ENCODE measurements at places on chromosomes 11 and 22.
A peak's percentile ranks its signal among the peaks of the same experiment; 100 is the strongest.

- no peak for DNase-seq
These were observed 64.7 kb downstream of the BDNF start for GRCh38 chr11:27635567-27636037.

DNA sequence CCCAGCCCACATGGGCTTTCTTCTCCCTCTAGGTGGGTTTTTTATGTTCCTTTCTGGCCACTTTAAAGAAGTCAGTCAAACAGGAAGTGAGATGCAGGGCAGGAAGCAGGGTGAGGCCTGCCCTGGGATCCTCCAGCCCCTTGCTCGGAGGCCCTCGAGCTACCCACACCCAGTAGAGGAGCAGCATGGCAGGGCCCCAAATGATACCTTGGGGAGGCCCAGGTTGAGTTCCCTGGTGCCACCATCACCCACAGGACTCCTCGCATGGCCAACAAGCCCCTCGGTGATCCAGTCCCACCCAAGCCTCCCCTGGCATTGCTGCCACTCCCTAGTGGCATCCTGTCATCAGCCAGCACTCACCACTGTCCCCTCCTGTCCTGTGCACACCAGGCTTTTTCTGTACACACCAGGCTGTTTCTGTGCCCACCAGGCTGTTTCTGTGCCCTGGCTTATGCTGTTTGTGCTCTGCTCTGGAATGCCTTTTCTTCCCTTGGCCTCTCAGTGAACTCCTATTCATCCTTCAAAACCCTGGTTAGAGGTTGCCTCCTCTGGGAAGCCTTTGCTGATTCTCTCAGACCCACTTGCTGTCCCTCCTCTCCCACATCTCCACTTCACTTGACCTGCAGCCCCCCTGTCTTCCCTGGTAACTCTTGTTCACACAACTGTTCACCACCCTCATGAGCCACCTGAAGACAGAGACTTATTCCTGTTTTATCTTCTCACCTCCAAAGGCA, 3.1 kb upstream of the PTGDR2 start:
- no peak for DNase-seq

DNA sequence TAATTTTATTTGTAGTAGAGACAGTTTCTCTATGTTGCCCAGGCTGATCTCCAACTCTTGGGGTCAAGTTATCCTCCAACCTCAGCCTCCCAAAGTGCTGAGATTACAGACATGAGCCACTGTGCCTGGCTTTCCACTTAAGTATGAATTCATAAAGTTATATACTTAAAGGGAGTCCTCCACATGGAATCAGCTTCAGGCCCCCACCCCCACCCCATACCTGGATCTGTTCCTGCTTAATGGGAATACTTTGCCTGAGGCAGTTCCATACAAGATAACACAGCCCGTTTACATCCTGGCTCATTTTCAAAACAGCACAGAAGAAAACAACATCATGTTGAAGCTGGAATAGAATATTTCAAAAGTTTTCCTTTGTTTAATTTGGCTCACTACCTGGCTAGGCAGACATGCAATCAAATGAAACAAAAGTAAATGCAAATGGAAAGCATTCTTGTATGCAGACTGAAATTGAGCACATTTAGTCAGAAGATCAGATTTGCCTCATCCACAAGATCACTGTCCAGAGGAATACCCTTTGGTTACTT, 82.4 kb downstream of the FAT3 start:
- DNase-seq, result no peak

DNA sequence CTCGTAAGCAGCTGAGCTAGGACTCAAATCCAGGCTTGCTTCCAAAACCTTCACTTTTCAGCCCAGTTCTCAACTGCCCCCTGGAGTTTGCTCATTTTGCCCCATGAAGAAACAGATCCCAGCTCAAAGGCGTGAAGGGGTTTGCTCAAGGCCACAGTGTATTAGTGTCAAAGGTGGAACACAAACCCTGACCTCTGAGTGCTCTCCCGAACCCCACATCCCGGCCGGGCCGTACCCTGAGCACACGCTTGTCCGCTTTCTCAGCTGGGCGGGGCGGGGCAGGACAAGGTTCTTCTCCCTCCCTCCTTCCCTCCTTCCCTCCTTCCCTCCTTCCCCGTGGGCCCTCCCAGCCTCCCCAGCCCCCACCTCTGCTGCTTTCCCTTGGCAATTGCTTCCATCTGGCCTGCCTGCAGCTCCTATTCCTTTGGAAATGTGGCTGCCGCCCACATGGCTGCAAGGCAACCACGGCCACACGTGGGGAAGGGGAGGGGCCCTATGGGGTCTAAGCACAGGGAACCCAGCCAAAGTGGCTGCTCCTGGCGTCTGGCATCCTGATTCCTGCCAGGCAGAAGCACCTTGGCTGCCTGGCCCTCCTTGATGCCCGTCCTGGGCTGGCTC, 4.1 kb downstream of the ST3GAL4 start:
- peak; percentile 90 for DNase-seq

- no peak for DNase-seq
These were observed 16.3 kb downstream of the CPSF7 start for GRCh38 chr11:61413496-61413895.

- no peak for DNase-seq
These were observed at the start of gene KMT5B for GRCh38 chr11:68213135-68213515. KMT5B (minus strand) TSS chr11:68213296; CDS start chr11:68190076, 23,220 bp downstream.

- DNase-seq, result no peak
These were observed 17.1 kb upstream of the RBM4B start for GRCh38 chr11:66694732-66695207.

GRCh38 chr22:32849501-32849900, 48.0 kb downstream of the TIMP3 start:
- DNase-seq, result no peak

GRCh38 chr11:12752868-12753524, 78.8 kb downstream of the TEAD1 start:
- no peak for DNase-seq

- no peak for DNase-seq
These were observed 9.9 kb upstream of the PARVB start for GRCh38 chr22:44014241-44014640.

GRCh38 chr22:36985211-36985889, 33.9 kb downstream of the TST start:
- DNase-seq, result peak; percentile 20

- no peak for DNase-seq
These were observed 6.7 kb downstream of the HSD17B12 start for GRCh38 chr11:43687120-43687791.

- DNase-seq, result no peak
These were observed 72.1 kb upstream of the BMAL1 start for GRCh38 chr11:13205486-13205885.

DNA sequence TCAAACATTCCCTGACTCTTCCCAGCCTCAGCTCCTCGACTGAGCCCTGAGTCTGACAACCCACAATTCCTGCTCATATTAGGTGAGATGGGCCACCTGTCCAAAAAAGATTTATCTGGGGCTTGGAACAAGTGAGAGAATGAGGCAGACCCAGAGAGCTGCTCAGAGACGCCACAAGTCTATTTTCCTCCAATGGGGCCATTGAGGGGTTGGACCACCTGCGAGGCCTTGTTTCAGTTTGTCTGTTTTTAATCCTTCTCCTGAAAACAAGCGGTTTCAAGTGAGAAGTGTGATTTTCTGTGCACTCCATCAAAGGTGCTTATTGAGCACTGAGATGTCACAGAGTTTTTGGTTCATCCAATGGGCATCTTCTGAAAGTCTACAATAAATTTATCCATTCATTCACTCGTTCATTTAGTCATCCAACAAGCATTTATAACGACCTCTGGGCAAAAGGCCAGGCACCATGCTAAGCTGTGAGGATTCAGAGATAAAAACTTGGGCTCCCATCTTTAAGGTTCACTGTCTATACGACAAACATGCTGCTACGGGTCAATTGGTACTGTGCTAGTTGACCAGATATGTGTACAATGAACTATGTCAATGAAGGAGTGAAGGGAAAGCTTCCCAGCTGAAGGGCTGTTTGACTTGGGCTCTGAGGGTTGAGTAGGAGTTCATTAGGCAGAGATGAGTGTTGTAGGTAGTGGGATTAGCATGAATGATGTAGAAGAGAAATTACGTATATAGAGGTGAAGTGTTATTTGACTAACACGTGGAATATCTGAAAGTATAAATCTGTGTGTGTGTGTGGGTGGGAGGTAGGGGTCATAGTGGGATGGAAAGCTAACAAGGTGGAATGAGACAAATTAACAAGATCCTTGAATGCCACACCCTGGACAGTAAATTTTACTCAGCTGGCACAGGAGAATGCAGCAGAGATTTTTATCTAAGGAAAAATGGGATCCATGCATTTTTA, 168.9 kb downstream of the MIAT start:
- DNase-seq, result no peak

- no peak for DNase-seq
These were observed 1.3 kb downstream of the NAP1L4 start for GRCh38 chr11:2990617-2991451.

DNA sequence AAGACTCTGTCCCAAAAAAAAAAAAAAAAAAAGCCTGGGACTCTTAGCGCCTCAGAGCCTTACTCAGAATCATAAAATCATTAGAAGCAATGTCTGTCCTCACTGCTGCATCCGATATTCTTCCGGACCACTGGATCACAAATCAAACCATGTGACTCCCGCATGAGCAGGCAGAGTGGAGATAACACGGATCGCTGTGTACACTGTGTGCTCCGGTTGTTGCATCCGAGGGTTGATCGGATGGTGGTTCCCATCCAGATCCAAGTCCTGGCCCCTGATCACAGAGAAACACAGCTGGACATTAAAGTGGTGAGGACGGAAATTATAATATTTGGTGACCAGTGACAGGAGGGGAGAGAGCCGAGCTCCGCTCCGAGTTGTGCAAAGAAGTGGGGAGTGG, 9.7 kb upstream of the TXNRD2 start:
- DNase-seq, result no peak

DNA sequence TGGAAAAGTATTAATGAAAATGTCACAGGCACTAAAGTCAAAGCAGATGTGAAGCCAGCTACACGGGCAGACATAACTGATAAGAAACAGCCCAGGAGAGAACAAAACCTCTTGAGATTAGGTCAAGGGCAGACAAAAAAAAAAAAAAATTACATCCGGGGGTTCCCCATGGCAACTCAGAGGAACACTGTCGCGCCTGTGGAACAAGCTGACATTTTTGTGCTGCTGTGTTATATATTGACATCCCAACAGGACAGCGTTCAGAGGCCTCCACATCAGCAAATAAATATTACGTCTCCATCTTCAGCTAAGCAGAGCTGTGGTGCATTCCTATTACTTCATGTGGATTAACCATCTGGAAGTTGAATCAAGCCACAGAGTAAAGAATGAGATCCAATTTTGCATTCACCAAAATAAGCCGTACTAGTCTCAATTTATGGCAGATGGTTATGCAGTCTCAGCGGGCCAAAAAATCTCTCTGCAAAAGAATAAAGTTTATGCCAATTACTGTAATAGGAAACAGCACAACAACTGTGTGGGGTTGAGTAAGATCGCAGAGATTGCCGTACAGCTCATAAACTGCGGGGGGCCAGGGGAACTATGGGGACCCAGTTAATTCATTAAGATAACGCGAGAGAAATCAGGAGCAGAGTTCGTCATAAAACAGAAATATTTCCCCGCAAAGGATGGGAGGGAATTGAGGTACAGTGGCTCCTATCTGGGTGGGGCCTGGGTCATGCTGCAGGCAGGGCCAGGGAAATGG, 41.3 kb upstream of the MN1 start:
- DNase-seq, result no peak

GRCh38 chr11:75602951-75603350, 40.9 kb downstream of the SERPINH1 start:
- no peak for DNase-seq

- no peak for DNase-seq
These were observed 459.1 kb downstream of the MIAT start for GRCh38 chr22:27116312-27117086.

- no peak for DNase-seq
These were observed 10.1 kb upstream of the OR4A15 start for GRCh38 chr11:55357560-55358184.

GRCh38 chr11:27582621-27583020, 76.1 kb upstream of the LIN7C start:
- no peak for DNase-seq

DNA sequence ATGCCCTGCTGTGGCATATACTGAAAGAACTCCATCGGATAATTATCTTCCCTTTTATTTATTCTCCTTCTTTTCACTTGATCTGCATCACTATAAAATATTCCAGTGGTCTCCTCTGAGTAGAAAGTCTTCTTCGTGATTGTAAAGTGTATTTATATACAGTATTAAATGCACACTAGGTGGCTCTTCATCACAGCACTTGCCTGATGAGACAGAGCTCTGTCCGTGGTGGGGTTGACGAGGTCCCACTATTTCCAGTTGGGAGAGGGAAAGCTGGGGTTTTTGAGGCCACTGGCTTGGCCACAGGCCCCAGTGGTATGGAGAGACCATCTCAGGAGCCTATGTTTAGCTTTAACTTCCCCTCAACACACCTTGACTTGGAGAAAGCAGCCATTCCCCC, 31.6 kb upstream of the ZBTB16 start:
- DNase-seq, result no peak

DNA sequence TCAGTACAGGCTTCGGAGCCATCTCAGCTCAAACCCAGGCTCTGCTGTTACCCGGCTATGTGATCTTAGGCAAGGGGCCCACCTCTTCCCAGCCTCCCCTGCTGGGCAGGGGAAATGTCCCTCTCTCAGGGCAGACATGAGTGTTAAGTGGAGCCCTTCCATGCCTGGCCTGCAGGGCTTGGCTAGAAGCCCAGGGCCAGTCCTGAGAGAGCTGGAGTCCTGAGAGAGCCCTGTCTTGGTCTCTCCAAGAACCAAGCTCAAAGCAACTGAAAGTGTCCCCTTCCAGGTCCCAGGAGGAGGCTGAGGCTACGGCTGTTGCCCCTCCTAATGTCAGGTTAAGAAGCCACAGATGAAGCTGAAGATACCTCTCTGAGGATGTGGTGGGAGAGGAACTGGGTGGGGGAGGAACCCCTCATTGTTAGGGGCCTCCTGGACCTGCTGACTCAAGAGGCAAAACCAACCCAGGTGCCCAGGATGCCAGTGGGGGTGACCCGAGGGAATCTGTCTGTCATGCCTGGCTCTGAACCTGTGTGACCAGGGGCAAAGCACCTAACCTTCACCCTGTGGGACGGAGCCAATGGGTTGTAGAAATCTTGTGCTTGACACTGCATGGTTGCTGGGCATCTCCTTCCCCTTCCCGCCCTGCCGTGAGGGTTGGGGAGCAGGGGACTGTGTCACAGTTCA, 4.2 kb downstream of the ZP1 start:
- DNase-seq, result no peak

DNA sequence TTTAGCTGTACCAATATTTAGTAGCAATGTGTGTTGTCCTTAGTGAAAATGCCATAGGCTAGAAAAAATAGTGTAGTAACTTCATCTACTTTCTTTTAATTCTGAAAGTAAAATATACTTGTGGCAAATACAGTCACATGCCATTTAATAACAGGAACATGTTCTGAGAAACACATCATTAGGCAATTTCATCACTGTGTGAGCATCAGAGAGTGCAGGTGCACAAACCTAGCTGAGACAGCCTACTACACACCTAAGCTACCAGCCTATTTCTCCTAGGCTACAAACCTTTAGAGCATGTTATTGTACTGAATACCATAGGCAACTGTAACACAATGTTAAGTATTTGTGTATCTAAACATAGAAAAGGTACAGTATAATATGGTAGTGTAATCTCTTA, 127.0 kb upstream of the PITPNB start:
- no peak for DNase-seq

All from vagina (tissue), 2 donors.